Epithelial cell of prostate (primary cell): ENCODE measurements at places on chromosomes 7 and 10.

GRCh38 chr10:103711351-103711994 is 143.9 kb downstream of the SH3PXD2A start:
- DNase-seq: no peak

DNA sequence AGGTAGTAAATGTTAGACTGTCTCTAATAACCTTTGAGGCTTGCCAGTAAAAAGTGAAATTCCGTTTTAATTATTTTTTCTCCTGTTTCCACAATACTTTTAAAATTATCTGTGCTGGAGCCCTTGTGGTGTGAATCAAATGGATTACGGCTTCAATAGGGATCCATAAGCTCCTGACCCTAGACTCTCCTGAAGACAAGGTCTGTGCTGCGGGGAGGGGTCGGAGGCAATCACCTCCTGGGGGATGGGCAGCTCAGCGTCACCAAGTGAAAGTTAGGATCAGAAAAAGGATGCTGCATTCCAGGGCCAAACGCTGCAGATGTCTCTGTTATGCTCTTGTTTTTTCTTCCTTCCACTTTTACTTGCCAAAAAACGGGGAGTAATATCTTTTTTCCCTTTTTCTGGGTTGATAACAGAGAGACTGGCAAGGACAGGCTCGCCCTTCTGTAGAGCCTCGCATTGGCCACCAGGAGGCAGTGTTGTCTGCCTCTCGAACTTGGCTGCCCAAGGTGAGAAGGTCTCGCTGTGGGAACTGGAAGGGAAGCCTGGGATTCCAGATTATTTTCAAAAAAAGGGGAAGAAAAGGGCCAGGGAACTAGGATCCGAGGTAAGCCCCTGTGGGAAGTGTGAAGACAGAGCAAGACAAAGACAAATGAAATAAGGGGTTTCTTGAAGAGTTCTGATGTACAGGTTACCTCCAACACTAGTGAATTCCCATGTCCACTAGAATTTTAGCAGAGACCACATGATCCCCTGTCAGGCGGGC is 621.9 kb downstream of the ACTR3B start:
- DNase-seq: no peak

DNA sequence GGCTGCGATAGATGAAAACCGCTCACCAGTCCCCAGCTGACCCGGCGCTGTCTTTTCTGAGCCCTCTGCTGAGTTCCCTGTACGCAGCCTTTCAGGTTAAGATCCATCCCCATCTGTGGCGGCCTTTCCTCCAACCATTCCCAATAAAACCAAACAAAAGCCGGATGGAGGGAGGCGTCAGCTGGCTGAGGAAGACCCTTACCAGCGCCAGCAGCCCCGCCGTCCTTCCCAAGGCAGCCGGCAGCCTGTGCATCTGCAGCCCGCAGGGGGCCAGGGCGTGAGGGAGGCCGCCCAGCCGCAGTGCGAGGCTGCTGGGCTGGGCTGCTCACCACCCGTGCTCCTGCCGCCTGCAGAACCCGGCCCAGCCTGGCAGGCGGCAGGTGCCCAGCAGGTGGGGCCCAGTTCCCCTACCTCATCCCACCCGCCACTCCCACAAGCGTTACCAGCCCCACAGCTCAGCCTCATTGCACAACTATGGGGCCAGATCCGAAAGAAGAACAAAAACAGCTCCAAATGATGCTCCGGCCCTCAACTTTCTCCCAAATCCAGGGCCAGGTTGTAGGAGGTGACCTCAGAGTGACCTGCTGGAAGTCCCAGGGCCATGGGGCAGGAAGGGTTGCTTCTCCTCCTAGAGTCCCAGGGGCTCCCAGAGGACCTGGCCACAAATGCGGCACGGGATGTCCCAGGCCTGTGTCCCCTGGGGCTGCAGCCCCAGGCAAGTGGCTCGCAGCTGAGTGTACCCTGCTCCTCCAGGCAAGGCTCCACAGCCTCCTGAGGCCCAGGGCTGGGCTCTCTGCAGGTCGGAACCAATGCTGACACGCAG is 23.8 kb downstream of the PAPOLB start:
- no peak for DNase-seq

GRCh38 chr10:74743401-74743800 is 83.0 kb upstream of the KAT6B start:
- DNase-seq: no peak

GRCh38 chr7:871900-872537 is 4.3 kb upstream of the GET4 start:
- DNase-seq: no peak

- DNase-seq: no peak
Observed at GRCh38 chr7:91993976-91994375, 53.3 kb downstream of the AKAP9 start.
